ENCODE measurements at places on chromosomes 5 and 9.

- no peak for DNase-seq
Measured at GRCh38 chr9:98750364-98751060, 41.8 kb upstream of the GABBR2 start.

GRCh38 chr5:36870399-36871040 lies 6.0 kb upstream of the NIPBL start:
- DNase-seq = no peak

DNA sequence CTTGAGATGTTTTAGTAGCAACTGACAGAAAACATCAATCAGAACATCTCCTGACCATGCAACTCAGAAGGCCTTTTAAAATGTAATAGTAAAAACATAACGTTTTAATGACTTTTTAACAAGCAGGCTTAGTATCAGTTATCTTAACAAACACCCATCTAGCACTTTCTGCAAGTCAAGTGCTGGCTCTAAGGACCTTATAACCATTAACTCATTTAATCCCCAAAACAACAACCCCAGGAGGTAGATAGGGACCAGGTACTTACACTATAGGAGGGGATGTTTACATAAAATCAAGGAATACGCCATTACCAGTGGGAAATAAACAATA lies 41.8 kb downstream of the ROR2 start:
- DNase-seq = no peak

GRCh38 chr9:69806627-69807026 lies 14.0 kb upstream of the CFAP95 start:
- DNase-seq = no peak

- DNase-seq = no peak
Measured at GRCh38 chr5:130350131-130350530, 445.9 kb downstream of the CHSY3 start.

- DNase-seq = no peak
Measured at GRCh38 chr5:40376566-40376965, 303.1 kb upstream of the PTGER4 start.

DNA sequence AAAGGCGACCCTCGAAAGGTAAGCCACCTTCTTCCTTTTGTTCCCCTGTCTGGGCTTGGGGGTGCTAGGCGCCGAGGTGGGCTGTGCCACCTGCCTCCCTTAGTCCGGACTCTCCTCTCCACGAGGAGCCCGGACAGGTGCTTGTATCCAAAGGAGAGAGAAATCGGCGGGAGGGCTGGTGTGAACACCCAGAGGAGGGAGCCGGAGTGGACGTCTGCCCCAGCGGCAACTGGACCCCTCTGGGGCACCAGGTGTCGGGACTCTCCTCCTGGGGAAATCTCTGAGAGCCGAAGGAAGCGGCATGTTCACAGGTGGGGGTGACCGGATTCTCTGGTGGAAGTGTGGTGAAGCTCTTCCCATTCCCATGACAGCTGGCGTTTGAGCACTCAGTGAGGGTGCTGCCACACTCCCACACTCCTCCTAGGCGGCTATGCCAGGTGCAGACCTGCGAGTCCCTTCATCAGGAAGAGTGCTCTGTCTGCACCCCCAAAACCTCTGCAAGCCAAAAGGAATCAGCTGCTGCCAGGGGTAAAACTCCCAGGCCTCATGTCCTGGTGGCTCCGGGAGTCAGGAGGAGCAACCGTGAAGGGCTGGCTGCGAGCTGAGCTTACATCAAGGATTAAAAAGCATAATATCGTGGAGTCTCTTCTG lies 921 bp downstream of the KCNIP1 start:
- no peak for DNase-seq

- no peak for DNase-seq
Measured at GRCh38 chr5:123790226-123790625, 278.2 kb downstream of the CSNK1G3 start.

GRCh38 chr5:110544603-110545002 lies 181.9 kb downstream of the TMEM232 start:
- DNase-seq = no peak

- DNase-seq = no peak
Measured at GRCh38 chr5:2677689-2678088, 73.8 kb downstream of the IRX2 start.

GRCh38 chr5:31641575-31641974 lies 2.6 kb downstream of the PDZD2 start:
- no peak for DNase-seq

DNA sequence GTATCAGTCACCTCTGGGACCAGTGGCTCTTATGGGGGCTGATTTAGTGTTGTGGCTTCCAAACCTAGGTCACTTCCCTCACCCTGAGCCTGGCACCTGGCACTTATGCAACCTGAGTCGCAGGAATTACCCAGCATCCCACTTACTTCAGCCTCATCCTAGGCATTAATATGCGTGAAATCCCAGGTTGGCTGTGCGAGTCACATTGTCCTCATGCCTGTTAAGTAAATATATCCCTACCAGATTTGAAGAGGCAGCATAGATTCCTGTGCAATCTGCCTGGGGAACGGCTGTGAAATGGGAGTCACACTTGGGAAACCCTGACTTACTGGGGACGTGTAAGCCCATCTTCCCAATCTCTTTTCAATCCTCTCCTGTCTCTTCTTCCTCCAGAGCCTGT lies 42.7 kb upstream of the AKNA start:
- DNase-seq = no peak

- peak; percentile 70 for DNase-seq
Measured at GRCh38 chr5:157596487-157596886, 20.9 kb upstream of the ADAM19 start.

GRCh38 chr9:137269231-137269772 lies 8.2 kb upstream of the TOR4A start:
- DNase-seq = no peak

DNA sequence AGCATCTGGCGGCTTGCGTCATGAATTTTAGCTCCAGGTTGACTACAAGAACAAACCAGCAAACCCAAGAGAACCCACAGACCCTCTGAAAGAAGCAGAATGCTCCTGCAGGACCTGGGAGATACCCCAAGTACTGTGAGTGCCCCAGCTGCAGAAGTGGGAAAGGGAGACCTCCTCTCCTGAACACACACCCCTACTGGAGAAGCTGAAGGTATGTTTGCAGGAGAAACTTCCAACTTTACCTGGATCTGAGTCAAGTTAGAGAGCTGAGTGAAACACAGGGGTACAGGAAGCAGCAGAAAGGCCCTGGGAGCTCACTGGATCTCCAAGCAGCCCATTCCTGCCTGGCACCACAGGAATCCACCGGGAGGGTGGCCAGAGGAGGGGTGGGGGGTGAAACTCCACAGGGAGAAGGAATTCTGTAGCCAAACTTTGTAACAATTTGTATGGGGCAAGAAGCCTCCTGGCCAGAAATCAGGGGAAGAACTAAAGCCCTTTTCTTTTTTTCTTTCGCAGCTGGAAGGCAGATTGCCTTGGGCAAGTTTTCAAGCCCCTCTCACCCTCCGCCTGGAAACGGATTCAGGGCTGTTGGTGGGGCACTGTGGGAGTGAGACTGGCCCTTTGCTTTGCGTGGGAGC lies 576.2 kb downstream of the BNC2 start:
- no peak for DNase-seq

GRCh38 chr9:80775530-80775929 lies 913.8 kb downstream of the TLE1 start:
- no peak for DNase-seq

GRCh38 chr5:154630410-154630809 lies 124.8 kb upstream of the LARP1 start:
- DNase-seq = no peak

- DNase-seq = no peak
Measured at GRCh38 chr9:69192214-69192613, 18.1 kb downstream of the TJP2 start.

DNA sequence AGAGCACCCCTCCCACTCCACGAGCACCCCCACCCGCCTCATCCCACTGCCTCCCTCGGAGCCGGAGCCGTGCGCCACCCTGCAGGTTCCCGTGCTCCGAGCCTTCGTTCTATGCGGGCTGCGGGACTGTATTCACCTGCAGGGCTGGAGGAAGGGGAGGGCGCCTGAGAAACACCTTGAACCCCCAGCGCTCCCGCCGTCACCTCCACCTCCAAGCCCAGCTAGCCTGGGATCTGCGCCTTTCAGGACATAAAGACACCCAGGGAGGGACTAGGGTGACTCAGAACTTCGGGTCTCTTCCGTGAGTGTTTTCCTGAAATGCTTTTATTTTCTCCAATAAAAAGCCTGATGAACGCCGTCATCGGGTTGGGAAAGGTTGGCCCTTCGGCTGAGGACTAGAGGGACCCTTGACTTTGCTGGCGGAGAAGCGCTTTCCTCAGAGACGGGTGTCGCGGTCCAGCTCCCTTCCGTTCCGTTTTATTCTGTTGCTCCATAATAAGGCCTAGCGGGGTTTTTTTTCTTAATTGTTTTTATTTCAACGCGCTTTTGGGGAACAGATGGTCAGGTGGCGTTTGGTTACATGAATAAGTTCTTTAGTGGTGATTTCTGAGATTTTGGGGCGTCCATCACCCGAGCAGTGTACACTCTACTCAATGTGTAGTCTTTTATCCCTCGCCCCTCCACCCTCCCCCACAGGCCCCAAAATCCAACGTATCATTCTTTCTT lies 4.6 kb downstream of the TLX3 start:
- DNase-seq = no peak

DNA sequence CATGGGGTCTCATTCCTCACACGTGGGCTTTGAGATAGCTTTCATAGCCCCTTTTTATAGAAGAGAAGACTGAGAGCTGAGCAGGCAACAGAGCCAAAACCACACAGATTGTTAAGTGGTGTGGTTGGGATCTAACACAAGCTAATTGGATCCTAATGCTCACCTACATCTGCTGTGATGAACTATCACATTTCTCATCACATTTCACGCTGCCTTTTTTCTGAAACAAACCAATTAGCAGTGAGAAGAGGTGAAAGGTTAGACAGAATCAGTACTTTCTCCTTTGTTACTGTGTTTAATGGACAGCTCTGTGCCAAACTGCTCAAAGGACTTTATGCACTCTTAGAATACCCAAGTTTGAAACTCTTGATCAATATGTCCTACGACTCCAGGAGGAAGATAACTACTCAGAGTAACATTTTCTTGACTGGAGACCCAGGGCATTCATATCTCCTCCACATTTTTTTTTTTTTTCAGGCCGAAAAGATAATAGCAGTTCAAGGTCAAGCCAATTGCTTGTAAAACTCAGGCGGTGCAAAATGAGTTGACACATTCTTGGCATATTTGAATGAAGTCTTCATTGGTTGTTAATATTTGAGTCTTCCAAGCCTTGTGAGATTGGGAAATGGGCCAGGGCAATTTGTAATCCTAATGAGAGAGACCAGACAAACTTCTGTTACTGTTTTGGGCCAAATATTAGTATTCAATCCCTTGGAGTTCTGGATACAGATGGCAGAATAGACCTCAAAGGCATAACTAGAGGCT lies 138.4 kb downstream of the KCTD16 start:
- DNase-seq = no peak

DNA sequence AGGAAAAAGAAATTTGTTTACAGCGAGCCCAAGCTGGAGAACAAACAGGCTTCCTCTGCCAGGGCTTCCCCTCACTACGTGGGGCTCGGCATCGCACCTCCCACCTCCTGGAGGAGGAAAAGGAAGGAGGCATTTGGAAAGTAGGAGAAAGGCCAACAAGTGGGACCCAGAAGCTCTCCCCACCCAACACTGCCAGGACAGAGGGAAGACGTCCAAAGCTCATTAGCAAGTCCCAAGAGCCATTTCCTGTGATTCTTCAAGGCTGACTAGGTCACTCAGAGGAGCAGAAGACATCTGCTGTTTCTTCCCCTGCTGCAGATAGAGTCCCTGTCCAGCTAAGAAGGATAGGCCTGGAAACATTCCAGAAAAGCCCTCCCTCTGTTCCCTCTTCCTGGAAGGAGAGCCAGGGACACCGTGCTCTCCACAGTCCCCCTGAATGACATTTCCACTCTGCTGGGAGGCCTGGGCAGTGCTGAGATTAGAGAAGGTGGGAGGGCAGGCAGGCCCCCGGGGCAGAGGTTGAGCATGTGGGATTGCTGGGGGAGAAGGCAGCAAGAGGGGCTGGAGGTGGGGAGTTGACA lies 57.0 kb upstream of the NEURL1B start:
- no peak for DNase-seq

- DNase-seq = no peak
Measured at GRCh38 chr9:131534721-131535237, 3.7 kb upstream of the UCK1 start.

DNA sequence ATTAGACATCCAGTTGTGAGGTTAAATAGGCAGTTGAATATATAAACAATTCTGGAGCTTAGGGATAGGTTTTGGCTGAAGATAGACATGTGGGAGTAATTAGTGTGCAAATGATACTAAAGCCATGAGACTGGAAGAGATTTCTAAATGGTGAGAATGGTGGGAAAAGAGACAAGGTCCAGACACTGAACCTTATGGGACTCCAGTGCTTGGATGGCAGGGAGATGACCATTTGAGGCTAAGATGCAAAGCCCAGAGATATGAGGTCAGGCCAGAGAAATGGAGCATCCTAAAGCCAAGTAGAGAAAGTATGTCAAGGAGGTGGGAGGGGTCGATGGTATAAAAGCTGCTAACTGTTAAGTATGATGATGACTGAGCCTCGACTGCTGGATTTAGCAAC lies 115.6 kb downstream of the SEMA5A start:
- DNase-seq = no peak

DNA sequence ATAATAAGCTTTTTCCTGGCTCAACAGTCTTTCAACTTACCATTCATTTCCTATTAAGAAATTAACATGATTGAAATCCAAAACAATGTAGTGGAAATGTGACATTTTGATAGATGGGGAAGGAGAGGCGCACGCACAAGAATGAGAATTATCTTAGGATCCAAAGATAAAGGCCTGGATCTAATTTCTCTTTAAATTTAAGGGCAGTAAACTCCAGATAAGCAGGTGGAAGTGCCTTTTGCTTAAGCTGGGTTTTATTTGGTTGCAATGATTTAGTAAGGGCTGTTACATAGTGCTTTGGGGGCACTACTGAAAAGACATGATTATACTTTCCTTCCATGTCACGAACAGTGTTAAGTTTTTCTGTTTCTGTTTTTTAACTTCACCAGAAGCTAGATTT lies 17.3 kb downstream of the EQTN start:
- no peak for DNase-seq

- no peak for DNase-seq
Measured at GRCh38 chr5:39405083-39405843, 19.5 kb downstream of the DAB2 start.

DNA sequence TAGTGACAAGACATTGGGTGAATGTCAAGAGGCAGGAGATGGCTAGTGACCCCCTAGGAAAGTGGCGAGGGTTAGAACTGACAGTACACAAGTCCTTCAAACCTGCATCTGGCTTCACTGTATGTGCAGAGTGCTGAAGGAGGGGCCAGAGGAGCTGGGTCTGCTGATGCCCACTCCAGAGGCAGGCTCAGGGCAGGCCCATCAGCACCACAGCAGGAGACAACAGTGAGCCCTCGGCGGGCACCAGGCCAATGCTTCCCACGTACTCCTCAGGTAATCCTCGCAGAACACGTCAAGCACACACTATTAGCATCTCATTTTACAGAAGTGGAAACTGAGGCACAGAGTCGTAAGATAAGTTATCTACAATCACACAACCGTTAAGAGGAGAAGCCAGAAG lies 76.1 kb upstream of the SH3PXD2B start:
- no peak for DNase-seq

GRCh38 chr5:87099291-87099839 lies 168.3 kb upstream of the RASA1 start:
- no peak for DNase-seq

GRCh38 chr9:127898433-127899127 lies 823 bp downstream of the ST6GALNAC6 start:
- DNase-seq = no peak

- no peak for DNase-seq
Measured at GRCh38 chr5:174166231-174167079, 120.9 kb downstream of the NSG2 start.
